ENCODE measurements at places on chromosomes 3 and 15.

DNA sequence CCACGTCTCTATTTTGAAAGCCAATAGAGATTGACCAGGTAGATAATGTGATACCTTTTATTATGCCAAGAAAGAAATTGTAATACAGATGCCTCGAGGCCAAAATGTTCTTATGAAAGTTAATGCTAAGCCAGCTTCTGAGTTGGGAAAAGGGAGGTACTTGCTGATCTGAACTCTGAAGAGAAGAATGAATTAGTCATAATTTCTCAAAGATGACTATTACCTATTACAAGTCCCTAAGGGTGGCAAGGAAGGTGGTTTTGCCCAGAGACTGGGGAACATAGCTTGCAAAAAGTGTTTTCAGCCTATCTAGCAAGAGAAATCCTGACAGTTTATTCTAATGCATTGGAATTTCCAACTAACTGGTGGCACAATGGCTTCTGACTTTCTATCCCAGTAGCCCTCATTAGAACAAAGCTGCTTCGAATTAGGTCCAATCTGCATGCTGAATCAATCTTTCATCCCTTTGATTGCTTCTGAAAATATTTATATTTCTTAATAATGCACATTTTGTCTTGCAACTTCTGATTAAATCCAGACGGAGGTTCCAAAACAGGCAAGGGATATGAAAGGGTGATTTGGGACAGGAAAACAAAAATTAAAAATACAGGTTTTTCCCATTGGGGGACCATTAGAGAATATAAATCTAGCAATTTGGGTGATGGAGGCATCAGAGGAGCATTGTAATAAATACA is 17.7 kb upstream of the NR2F2 start:
- no peak for DNase-seq

DNA sequence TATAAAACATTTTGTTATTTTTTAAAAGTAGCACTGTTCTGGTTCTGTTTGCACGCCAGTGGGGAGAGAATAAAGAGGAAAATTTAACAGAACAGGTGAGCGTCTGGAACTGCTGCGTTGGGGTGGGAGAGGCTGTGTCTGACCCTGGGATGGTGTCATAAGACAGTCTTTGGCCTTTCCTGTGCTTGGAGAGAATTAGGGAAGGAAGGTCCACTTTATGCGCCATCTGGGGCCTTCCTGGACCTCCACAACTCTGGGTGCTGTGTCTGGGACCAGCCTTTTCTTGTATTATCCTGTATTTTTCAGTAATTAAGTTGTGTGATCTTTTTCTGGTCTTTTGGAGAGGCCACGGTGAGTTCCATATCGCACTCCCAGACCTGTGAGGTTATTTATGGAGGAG is 3.3 kb downstream of the FAM43A start:
- no peak for DNase-seq

DNA sequence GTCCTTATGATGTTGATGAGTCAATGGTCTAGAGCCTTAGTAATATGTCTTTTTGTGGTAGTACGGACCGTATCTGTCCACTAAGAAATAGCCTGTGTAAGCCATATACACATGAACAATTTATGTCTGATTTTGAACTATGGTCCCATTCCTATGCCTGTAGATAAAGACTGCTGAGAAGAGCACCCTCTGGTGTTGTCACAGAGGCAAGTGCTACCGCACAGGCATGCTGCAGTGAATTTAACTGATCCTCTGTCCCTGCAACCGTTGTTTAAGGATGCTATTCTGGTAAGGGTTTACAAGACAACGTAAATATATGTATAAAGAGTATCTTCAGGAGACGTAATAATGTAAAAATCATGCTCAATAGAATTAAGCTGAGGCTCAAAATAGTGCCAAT is 170.7 kb downstream of the UBE3A start:
- no peak for DNase-seq

DNA sequence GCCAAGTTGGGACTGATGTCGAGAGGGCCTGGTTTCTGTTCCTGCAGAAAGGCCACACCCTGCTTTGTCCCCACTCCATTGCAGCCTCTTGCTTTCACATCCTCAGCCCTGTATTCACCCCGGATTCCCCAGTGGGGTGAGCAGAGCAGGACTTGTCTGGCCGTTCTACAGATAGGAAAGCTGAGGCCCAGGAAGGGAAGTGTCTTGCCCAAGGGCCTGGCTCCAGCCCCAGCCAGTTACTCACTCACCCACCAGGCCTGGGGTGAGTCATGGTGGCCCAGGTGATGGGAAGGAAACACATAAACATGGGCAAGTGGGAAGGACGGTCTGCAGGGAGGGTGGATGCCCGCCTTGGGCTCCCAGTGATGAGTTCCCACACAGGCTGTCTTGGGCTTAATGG is 6.1 kb upstream of the DUSP7 start:
- DNase-seq: no peak

- no peak for DNase-seq
These were observed 94.7 kb upstream of the RNF7 start for GRCh38 chr3:141643391-141643790.

DNA sequence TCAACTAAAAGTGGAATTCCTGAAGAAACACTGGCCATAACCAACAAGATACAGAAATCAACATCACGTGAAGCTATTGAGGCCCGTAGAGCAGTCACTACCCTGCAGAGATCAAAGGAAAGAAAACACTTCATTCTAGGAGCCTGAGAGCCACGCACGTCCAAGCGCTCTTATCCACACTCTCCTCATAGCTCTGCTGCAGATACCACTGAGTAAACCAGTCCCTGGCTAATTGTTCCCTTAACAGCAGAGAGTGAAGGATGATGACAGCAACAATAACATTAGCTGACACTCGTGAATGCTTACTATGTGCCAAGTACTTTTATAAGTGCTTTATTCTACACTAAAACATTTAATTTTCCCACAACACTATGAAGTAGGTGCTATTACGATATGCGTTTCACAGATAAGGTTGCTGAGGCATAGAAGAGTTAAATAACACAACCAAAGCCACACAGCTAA is 271.0 kb upstream of the GADL1 start:
- no peak for DNase-seq

DNA sequence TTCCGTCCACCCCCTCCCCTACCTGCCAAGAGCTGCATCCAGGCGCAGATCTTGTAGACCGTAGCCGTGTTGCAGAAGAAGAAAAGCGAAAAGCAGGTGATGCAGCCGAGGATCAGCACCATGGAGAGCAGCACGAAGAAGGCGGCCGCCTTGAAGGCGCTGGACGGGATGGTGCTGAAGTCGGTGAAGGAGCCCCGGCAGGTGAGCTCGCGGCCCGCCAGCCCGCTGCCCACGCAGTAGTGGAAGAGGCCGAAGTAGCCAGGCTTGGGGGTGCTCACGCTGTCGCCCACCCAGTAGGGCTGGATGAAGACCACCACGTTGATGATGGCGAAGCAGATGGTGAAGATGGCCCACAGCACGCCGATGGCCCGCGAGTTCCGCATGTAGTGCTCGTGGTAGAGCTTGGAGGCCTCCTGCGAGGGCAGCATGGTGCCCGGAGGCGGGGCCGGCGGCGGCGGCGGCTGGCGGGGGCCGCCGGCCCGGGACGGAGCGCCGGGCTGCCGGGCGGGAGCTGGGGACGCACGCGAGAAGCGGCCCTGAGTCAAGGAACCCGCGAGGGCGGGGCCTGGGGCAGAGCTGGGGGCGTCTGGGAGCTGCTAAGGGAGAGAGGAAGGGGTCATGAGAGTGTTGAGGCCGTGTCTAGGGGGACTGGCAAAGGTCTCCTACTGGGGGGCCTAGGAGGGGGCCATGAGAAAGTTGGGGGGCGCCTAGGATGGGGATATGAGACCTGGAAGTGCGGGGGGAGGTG is 1.2 kb downstream of the LHFPL4 start:
- DNase-seq: peak; percentile 7

- no peak for DNase-seq
These were observed 320.0 kb upstream of the PPP2R3A start for GRCh38 chr3:135645541-135645940.

DNA sequence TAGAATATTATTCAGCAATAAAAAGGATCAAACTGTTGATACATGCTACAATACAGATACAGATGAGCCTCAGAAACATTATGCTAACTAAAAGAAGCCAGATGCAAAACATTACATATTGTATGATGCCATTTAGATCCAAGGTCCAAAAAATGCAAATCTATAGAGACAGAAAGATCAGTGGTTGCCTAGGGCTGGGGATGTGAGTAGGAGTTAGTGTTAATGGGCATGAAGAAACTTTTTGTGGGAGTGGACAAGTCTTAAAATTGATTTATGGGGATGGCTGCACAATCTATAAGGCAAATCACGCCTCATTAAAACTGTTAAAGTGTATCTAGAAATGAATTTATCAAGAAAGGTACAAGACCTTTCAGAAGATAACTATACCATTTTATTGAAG is 45.0 kb downstream of the EHHADH start:
- no peak for DNase-seq

DNA sequence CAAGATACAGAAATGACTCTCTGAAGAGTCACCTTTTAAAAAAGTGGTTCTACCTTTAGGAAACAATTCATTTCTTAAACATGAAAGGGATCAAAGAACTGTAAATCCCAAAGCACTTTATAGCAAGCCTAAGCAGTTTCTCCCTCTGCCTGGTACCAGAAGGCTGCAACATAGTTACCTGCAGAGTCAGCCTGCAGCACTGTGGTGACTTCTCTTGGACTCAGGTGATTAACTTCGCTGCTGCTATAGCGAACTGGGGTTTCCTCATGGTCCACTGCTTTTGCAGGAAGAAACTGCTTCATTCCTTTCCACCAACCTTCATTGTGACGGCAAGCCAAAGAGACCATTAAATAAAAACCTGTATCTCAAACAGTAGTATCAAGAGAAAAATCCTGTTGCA is 37.3 kb downstream of the ST3GAL6 start:
- DNase-seq: no peak

DNA sequence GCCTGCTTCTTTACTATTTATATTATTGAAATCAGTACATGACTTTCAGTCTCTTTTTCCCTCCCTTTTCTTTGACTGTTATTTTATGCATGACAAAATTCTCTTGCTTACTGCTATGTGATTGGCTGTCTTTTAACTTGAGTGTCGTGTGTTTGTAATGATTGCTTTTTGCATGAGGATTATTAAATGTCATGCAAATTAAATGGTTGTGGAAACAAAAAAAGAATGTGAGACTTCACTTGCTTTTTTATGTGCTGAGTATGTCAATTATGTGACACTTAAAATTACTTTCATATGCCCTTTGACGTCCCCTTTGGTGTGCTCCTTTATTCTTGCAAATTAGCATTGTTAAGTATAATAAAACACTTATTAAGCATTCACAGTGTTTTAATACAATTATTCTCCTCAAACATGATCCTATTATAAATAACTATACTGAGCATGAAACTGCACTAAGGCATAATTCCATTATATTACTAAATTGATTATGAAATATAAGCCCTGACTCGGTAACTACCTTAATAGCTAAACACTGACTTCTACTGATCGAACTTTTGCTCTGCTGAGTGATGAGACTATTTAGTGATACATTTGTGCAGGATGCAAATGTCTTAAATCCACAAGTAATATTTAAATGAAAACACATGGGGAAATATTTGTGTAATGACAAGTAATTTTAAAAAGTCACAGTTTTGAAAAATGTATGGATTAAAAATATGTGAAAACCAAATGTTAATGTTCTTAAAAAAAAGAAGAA is 401.7 kb downstream of the NLGN1 start:
- DNase-seq: no peak

DNA sequence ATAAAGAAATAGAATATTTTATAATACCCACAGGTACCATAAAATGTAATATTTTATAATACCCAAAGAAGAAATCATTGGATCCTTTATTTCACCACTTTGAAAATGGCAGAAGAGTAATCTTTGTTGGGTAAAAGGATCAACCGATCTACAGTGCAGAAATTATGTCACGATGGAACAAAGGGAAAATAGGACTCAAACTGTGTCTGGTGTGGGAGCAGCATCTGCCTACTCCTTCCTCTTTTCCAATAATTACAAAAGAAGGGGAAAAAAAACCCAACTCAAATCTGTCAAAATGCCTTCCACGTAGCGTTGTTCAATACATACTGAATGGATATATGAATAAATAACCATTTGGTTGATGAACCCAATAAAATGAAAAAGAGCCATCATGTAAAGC is 492.6 kb upstream of the TBL1XR1 start:
- no peak for DNase-seq

- DNase-seq: no peak
These were observed 3.6 kb upstream of the CHD2 start for GRCh38 chr15:92896561-92896960.

GRCh38 chr3:29004885-29005599 is 275.8 kb upstream of the RBMS3 start:
- DNase-seq: no peak

DNA sequence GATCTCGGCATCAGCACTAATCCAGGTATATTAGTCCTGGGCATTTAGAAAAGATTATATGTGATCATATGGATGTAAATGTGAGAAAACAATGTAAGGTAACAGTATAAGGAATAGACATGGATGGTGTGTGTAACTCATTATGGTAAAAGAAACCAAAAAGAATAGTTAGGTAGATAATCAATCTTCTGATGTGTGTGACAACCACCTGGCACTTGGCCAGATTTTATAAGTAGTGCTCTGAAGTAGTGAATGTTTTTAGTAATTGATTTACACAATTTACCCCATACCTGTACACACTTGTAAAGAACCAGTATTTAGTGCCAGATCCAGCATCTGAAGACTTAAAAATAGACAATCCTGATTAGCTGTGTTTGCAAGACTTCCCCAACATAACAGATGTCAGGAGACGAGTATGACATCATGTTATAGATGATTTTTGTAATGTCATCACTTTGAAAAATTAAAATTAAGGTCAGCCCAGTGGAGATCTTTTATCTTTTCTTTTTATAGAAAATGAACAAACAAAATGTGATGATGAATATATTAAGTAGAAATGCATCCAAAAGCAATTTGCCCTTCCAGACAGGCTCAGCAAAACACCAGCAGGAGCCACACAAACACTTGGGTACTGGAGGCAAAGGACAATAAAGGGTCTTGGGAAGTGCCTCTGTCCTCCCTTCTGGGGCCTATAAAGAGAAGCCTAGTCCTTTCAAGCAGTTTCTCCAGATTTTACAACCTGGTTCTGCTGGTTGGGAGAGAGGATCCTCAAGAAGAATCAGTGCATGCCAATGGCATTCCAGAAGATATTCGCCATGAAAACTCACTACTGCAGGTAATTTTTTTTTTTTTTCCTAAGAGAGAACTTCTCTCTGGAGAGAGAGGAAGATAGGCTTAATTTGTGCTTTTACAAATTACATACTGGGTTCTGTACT is 140.7 kb downstream of the MECOM start:
- DNase-seq: no peak

All from stimulated activated CD8-positive, alpha-beta memory T cell treated with anti-CD3 and anti-CD28 coated beads, Interleukin-15, amount 100 ng/mL, for 48 hours (primary cell).